Skin of body (tissue), 3 donors: ENCODE measurements at places on chromosomes 5 and 9.

- DNase-seq, result no peak
Observed at GRCh38 chr9:104769655-104770054, 5.7 kb downstream of the NIPSNAP3B start.

DNA sequence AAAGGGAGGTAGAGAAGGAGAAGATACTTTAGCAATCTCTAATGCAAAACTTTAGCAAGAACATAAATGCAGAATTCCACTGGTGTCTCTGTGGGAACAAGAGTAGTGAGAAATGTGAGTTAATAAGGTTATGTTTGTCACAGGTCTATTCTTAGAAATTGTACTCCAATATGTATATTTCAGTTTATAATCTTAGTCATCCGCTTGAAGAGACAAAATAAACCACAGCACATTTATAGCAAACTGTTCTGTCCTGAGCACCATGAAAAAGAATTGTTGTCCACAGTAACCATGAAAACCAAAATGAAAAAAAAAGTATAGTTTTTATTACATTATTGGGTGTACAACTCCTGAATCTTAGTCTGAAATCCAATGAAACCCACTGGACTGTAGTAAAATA lies 93.6 kb upstream of the TSLP start:
- DNase-seq, result no peak

DNA sequence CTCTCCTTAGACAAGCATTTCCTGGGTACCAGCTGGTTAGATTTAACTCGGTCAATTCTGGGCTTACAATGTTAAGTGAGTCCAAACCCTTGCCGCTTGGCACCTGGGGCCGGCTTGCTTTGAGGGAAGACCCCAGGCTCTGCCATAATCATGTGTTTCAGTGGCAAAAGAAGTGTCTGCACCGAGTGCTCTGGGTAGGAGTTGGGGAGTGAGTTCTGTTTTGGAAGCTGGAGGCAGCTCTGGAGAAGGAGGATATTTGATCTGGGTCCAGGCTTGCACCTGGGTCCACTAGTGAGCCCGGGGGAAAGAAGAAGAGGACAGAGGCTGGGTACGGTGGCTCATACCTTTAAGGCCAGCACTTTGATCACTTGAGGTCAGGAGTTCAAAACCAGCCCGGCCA lies 8.4 kb upstream of the OLFM1 start:
- no peak for DNase-seq

- DNase-seq, result no peak
Observed at GRCh38 chr5:166772770-166773169, 1518.7 kb upstream of the WWC1 start.

DNA sequence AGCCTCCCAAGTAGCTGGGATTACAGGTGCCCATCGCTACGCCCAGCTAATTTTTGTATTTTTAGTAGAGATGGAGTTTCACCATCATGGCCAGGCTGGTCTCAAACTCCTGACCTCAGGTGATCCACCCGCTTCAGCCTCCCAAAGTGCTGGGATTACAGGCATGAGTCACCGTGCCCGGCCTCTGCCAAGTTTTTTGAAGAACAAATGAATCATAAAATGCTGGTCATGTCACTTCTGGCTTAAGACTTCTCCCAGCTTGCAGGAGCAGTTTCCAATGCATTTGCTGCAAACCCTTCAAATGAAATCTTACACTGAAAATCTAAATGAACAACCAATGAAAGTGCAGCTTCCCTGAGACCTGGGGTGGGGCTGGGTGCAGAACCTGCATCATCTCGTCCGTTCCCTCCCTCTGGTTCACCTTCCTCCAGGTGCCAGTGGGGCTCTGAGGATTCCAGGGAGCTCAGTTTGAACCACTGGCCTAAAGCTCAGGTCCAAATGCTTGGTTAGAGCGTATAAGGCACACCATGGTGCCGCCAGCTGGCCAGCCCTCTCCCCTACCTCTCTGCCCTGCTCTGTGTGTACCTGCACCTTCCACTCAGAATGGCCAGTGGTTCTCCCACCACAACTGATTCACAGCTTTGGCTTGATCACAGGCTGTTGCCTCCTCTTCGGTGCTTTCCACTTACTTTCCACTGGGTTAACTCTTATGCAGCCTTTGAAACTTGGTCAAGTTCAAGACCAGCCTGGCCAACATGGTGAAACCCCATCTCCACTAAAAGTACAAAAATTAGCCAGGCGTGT lies 39.8 kb upstream of the FUBP3 start:
- no peak for DNase-seq

- DNase-seq, result peak; percentile 74
Observed at GRCh38 chr5:37837414-37838032, 2.3 kb downstream of the GDNF start.

- no peak for DNase-seq
Observed at GRCh38 chr9:101711330-101711941, 27.0 kb downstream of the GRIN3A start.

DNA sequence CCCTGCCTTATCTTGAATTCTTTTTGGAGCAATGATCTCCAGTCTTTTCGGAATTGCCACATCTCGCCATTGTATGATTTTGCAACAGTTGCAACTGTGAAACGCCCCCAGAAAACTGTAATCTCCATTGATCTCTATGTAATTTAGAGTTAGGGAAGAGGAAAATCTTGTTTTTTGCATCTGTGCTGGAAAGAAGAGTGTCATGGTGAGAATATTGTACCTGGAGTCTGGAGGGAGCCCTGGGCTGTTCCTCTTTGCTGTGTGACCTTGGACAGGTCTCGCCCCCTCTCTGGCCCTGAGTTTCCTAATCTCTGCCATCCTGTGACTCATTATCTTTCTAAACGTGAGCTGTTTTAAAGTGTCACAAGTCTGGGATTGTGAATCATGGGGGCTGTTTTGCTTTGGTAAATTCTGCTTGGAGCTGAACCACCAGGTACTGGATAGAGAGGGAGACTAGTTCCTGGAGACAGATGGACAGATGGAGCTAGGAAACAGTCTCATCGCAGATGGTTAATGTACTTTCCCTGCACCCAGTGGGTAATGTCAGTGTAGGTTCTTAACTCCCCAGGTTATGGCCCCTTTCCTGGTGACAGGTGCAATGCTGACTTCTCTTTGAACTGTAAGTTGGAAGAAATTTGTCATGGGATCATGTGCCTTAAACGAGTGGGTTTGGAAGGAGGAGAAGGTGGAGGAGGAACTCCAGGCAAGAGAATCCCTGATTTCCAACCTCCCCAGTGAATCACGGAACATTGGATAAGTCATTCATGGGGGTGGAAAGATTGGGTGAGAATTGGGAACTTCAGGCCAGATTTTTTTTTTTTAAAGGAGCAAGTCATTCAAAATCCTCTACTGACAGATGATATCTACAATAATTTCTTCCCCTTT lies 19.6 kb downstream of the PPARGC1B start:
- no peak for DNase-seq

DNA sequence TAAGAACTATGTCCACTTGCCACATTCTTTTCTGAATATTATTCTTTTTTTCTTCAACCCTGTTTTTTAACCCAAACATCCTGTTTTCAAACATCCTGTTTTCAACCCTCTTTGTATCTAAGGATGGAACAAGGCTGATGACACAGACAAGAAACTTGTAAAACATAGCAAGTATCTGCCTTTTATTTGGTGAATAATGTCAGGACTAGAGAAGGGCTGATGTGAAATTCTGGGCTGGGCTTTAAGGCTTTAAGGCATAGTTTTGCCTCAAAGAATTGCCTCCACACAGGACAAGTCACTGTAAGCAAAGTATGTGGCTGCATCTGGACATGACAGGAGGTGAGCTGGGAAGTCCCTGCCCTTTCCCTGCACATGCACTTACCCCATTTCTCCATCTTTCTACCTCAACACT lies 42.5 kb upstream of the RIC1 start:
- DNase-seq, result no peak

DNA sequence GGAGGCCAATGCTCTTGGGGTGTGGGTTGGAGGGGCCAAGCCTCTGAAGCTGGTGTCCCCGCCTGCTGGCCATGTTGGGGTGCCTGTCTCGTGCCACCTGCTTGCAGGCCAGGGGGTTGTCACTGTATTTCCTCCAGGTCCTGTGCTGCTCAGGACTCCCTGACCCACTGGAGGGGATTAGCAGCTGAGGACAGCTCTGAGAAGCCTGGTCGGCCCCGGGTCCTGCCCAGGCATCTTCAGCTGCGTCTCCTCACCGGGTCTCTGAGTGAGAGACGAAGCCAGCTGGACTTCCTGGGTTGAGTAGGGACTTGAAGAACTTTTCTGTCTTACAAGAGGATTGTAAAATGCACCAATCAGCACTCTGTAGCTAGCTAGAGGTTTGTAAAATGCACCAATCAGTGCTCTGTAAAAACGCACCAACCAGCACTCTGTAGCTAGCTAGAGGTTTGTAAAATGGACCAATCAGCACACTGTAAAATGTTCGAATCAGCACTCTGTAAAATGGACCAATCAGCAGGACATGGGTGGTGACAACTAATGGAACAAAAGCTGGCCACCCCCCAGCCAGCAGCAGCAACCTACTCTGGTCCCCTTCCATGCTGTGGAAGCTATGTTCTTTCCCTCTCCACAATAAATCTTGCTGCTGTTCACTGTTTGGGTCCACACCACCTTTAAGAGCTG lies 20.6 kb upstream of the SLC9A3 start:
- DNase-seq, result no peak

DNA sequence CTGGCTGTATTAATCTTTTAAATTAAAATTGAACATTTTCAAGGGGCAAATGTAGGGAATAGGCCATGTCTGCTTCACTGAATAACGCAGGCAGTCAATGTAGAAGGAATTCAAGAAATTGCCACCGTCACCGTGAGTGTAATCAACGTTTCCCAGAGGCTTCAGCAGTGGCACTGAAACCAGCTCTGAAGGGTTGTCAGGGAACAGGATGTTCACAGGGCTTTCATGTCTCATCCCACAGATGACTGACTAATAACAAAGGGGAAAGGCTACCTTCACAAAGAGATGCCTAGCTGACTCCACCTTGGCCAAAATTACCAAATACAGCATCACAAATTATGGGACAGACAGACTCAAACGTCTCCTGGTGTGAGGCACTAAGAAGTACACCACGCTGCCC lies 70.4 kb upstream of the SIMC1 start:
- no peak for DNase-seq

- DNase-seq, result peak; percentile 89
Observed at GRCh38 chr5:172076761-172077244, 70.4 kb upstream of the FBXW11 start.

DNA sequence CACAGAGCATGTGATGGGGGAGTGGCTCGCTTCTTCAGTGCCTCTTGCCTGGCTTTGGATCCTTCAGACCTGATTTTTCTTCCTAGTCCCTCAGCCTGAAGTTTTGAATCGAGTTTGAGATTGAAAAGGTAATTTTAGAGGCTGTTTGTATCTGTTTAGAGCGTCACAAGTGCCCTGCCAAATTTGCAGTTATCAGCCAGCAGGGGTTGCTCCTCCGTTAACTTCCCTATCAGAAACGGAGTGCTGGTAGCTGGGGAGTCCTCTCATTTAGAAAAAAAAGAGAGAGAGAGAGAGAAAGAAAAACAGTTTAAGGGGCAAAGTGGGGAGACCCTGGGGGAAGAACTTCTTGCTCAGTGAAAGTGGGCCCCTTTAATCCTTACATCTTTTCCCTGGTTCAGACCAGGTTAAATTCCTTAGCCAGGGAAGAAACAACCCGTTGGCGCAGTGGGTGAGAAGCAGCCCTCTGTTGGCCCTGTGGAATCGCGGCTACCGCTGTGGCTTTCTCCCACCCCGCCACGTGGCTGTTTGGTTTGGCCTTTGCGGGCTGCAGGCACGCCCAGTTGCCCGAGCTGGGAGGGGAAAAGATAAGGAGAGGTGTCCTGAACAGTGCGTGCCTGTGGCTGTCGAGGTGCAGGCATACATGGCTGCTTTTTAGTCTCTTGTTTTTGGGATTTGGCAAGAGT lies 576.7 kb upstream of the ACO1 start:
- no peak for DNase-seq

DNA sequence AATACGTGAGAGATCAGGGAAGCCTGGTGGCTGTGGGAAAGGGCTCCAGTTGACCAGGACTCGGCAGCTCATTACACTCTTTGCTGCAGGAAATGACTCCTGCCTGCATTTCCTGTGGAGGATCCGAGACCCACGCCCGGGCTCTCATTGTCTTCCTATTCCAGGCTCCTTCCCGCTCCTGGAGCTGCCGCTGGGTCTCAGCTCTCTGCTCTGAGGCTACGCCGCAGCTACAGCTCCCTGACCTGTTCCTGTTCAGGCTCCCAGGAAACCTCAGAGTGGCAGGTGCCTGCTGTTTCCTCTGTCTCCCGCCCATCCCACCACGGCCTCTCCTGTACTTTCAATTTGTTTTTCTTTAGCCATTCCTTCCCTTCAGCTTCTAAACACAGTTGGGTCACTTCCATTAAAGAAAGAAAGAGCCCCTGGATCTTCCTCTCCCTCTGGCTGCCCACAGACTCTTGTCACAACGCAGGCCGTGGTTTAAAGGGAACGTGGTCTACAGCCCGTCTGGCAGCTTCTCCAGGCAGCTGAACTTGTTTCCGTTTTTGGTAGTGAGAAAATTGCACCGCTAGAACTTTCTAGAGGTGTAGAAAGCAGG lies 71.5 kb downstream of the IL6ST start:
- no peak for DNase-seq

GRCh38 chr5:159764283-159765134 lies 151.8 kb upstream of the ADRA1B start:
- DNase-seq, result no peak

DNA sequence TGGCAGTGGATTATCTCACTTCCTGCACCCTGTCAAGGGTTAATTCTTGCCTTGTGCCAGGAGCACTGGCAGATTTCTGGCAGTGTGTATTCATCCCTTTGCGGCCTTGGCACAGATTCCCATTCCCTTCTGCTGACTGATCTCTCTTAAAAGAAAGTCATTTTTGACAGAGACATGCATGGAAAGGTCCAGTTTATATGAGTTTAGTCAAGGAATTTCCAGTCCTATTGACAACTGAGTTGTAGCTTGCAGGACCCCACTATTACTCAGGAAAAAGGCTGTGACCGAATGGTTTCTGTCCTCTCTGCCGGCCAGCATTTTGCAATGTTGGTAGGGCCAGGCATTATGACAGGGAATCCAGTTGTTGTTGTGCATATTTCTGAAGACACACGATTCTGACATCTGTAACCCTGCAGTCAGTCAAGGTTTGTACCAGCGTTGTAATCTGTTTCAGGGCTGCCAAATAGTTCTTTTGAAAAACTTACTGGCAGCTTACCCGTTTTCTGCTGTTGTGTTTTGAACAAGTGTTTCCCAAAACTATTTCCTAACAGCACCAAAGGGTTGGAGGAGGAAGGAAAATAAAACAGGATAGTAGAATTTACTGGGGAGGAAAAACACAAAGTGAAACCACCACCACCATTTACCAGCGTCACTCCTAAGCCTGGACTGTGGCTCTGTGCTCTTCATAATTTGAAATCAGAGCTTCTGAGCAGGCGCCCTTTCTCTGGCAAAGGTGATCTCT lies 243.4 kb upstream of the KLF4 start:
- DNase-seq, result peak; percentile 70

DNA sequence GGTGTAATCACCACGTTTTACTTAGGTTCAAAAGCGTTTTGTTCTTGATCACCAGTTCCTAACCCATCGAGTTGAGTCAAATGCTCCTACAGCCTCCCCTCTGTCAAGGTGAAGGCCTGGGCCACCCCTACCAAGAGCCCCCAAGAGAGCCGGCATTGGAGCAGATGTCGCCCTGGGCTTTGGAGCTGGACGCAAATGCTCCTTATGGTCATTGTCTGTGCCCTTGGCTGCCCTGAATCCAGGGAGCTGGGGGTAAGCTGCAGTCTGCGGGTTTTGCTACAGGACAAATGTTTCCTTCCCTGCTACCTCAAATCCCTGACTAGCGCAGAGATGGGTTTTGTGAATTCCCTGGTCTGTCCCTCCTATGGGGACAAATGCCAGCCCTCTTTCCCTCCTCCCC lies 4.9 kb downstream of the RNF183 start:
- no peak for DNase-seq

GRCh38 chr9:90097237-90097636 lies 492.4 kb downstream of the GADD45G start:
- DNase-seq, result no peak
